MM.1S (cell line): ENCODE measurements at places on chromosomes 16 and 17.

DNA sequence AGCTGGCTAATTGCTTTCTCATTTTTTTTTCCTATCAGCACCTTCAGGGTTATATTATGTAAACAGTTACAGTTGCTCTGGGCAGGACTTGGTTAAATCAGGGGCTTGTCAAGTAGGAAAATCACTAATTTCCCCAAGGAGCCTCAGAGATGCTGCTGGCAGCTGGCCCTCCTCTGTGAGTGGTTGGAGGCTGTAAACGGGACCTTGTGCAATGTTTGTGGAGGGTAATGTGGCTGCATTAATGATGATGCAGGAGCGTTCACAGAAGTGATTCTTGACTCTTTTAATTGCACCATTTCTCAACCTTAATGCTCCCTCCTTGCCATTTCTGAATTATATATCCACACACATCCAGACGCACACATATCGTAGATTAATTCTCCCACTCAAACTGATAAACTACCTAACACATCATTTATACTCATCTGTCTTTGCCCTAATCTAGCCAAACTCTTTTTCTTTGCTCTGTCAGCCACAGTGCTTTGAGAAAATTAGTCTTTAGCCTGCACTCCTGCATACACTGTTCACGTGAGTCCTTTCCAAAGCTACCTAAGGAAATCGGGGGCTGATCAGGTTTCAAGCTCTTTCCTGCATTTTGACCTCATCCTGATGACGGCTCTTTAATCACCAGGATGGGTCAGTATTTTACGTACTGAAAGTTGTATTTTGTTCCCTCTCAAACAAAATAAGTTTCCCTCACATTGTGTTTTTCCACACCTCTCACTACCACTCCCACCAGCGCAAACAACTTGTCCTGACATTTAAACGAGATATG lies 154.4 kb upstream of the PIRT start:
- no peak for DNase-seq

DNA sequence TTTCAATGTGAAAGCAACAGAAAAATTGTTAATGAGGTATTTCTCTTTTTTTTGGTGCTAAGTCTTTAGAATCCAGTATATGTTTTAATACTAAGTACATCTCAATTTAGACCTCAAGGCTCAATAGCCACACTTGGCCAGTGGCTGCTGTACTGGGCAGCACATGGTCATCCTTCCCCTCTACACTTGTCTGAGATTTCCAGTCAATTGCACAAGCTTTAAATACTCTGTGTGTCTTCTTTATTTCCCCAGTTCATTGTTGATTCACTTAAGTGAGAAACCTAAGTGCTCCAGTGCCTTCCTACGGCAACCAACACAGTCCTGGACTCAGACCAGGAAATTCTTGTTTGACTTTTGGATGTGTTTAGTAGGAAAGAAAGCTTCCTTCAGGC lies 62.2 kb downstream of the TNRC6C start:
- no peak for DNase-seq

DNA sequence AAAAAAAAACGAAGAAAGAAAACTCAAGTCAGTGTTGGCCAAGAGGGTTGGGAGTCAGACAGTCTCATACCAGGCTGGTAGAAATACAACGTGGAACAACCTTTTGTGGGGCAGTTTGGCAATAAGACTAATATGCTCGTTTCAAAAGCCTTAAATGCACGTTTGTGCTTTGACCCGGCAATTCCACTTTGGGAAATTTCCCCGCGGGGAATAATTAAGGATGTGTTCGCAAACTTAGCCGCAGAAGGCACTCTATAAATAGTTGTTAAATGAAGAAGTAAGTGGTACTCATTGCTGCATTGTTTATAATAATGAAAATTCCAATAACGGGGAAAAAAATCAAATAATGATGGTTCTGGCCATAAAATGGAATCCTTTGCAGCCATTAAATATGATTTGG lies 664.8 kb upstream of the EEF2KMT start:
- no peak for DNase-seq

GRCh38 chr17:73802314-73802713 lies 158.1 kb upstream of the SDK2 start:
- DNase-seq: no peak

DNA sequence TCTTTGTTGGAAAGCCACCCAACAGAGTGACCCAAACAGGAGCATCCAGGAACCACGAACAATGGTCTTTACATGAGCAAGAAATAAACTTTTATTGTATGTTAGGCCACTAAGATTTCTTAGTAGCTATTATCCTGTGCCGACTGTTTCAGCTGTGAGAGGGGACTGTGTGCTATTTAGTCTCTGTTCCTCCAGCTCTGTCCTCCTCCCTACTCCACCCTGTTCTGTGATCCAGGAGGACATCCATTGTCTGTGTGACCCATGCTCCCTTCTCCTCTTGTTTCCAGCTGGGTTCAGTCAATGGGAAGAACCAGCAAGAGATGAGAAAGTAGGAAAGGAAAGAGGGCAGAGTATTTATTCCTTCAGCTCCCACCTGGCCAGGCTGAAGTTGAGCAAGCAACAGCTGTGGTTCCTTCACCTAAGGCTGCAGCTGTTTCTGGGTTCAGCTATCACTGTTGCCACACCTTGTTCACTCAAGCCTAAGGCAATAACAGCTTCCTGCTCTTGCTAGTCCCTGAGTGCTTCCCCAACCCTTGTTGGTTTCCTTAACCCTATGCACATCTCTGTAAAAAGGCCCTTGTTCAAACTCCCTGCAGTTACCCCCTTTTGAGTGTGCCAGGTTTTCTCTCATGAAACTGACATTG lies 14.9 kb upstream of the B4GALNT2 start:
- DNase-seq: no peak

GRCh38 chr16:70646260-70647241 lies at the start of gene IL34:
TSS of gene IL34 (plus strand) at chr16:70646559. CDS start at chr16:70646948, 389 bp downstream.
- no peak for DNase-seq

GRCh38 chr16:75342308-75342811 lies 90.9 kb upstream of the BCAR1 start:
- no peak for DNase-seq

DNA sequence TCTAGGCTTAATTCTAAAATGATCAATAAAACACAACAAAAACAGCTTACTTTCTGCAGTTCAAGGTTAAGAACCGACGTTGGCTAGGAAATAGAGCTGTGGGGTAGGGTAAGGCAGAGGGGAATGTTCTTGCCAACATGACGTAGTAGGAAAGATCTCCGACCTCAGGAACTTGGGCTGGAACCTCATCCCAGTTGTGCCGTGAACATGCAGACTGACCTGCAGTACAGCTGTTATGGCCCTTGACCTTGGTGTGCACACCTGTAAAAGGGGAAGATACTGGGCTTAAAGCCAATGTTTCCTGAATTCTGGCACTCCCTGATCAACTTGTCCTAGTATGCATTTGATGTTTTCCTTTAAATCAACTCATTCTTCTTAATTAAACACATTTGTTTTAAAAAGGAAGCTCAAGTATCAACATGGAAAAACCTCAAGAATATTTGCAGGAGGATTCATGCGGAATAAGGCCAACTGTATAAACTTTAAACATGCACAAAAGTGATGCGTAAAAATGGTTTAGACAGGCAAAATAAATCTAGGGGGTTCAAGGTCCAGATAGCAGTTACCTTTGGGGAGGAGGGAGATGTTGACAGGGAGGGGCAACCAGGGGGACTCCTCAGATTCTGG lies 14.2 kb upstream of the SLC6A2 start:
- no peak for DNase-seq

- no peak for DNase-seq
Measured at GRCh38 chr16:814974-815373, 14.4 kb upstream of the GNG13 start.

- DNase-seq: no peak
Measured at GRCh38 chr16:57862698-57863433, 60.6 kb upstream of the KIFC3 start.

GRCh38 chr17:50605429-50605828 lies 29.3 kb upstream of the ABCC3 start:
- no peak for DNase-seq

DNA sequence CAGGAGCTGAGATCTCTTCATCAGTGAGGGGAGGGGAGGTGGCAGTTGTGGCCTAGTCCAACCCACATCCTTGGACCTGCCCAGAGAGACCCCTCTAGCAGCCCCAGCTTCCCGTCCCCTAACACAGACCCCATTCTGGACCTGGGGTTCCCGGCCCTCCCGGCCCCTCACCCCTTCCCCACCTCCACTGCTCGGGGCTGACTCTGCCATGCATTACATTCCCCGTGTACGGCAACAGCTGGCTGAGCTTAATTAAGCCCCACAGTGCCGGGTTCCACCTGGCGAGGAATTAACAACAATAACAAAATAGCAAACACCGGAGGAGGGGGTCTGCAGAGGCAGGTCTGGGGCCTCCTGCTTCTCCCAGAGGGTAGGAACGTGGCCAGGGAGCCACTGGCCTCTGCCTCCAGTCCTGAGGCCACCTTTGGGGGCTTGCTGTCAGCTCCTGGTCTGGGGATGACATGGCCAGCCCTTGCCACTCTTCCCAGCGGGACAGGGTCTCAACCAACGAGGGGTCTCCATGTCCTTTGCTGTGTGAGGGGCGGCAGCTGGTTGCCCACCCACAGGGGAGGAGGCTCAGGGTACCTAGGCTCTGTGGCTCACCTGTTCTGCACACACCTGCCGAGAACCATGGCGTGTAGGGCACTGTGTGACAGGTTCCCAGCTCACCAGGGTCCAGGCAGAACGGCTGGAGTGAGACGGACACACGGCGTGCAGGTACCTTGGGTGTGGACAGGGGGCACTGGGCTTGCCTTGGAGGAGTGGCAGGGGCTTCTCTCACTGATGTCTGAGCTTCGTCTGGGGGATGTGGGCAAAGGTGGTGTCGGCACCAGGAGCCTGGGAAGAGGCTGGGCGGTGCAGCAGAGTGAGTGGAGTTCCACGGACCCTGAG lies 46.9 kb upstream of the CBFA2T3 start:
- no peak for DNase-seq

DNA sequence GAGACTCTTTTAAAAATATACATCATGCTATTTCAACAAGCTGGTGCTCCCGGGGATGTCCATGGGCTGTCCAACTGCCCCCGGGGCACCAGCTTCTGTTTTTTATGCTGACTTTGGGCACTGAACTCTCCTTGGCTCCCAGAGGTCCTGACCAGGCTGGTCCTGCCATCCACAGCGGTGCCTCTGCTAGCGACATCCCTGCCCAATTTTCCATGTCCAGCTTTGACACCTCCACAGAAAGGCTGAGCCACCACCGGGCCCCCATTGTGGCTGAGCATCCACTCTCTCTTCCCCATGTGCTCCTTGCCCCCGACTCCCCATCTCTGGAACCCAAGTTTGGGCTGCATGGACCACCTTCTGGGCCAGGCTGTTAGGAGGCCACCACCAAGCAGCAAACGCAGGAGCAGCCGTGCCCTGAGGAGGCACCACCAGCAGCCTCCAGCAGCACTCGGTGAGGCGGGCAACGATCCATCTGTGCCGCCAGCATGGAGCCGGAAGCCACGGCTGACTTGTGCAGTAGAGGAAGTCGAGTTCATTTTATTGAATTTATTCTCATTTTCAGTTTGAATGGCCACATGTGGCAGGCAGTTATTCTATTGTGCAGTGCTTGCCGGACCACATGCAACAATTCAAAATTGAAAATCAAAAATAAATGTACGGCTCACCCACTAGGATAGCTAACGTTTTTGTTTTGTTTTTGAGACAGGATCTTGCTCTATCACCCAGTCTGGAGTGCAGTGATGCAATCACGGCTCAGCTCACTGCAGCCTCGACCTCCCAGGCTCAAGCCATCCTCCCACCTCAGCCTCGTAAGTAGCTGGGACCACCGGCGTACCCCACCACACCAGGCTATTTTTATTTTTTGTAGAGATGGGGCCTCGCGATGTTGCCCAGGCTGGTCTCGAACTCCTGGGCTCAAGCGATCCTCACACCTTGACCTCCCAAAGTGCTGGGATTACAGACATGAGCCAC lies 2.8 kb upstream of the MEAK7 start:
- no peak for DNase-seq

- DNase-seq: no peak
Measured at GRCh38 chr17:353213-353837, 718 bp upstream of the RPH3AL start.

DNA sequence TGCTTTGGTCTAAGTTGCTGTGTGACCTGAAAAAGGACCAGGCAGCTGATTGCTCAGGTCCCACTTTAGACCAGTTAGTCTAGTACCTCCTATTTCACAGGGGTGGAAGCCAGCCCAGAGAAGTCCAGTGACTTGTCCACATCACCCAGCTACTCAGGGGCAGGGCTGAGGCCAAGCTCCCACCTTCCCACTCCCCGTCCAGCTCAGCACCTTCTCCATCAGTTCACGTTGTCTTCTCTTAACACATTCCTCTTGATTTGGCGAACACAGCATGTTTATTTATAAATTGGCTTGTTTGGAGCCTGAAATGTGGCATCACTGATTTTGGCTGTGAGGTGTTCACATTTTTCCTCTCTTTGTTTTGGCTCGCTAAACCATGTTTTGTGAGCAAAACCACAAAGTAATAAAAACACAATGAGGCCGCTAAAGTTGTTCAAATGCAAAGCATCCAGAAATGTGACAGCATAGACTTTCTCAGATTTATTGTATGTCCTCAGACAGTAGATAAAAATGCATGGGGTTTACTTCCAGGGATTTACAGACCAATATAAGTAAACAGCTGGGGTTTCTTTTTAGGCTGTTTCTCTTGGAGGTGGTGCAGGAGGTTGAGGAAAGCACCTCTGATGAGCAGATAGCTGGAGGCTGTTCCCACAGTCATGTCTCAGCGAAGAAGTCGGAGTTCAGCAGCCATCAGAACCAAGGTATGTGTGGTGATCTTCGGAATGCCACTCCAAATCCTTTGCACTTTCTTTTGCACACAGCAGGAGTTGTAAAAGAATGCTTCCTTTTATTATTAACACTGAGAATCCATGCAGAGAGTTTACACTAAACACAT lies 88.4 kb downstream of the PLXDC1 start:
- no peak for DNase-seq

- DNase-seq: no peak
Measured at GRCh38 chr17:79815836-79816461, 19.1 kb upstream of the CBX8 start.

DNA sequence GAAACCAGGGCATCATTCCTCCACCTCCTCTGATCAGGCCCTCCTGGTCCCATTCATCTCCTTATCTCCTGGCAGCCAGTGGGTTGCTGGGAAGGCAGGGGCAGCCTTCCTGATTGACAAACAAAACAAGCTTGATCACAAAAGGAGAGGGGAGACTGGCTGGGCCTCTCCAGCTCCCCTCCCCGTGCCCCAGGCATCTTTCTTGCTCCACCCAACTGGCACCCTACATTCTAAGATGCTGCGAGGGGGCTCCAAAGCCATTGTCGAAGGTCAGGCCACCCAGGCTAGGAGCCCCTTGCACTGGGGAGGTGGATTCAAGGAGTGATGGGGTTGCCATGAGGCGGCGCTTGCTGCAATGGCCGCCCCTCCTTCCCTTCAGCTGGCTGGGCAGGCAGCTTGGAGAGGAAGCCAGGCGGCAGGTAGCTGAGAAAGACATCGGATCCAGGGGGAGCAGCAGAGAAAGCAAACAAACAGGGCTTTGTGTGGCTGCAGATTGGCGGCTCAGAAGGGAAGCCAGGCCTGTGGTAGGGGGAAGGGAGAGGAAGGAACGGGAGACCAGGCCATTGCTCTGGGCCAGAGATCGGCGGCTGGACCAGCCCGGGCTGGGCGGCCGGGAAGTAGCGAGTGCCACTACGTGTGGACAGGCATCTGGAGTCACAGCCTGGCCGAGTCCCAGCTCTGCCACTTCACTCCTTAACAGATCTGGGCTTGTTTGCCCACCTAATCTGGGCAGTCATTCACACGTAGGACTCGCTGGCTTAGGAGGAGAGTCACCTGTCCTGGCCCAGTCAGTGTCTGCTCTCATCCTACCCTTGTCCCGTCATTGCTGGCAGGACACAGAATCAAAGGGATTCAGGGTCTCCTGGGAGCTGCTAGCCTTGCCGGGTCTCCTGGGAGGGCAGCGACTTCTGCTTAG lies 12.3 kb downstream of the RAI1 start:
- DNase-seq: no peak
